CD4-positive, alpha-beta T cell (primary cell): ENCODE measurements at places on chromosomes 16 and 17.

DNA sequence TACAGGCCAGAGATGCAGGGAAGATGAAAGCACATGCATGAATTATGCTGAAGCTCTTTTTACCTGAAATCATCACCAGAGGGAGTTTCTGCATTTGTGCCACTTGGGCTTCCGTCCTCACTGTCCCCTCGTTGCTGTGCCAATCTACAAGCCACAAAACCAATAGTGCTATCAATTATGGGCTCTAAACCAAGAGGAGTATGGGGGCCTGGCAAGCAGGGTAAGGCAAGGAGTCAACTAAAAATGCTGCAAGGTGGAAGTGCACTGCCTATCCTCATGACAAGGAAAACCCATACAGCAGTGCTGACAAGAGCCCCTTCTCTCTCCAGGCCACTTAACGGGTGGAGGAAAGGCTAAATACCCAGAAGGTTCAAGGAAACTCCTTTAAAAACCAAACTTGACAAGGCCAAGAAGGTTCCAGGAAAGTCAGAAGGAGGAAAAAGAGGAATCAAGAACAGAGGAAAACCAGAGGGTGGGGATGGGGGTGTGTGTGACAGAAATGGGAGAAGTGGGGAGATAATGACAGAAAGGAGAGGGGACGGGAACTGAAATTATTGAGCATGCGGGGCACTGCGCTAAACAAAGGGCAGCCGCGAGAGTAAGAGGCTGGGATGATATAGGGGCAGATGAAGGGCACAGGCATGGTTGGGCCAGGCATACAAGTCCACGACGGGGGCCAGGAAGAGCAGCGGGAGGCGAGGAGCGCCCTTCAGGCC lies 674 bp downstream of the C17orf75 start:
- peak; percentile 66 for DNase-seq

- DNase-seq = peak; percentile 21
Measured at GRCh38 chr16:2339521-2340484, 725 bp downstream of the ABCA3 start.

DNA sequence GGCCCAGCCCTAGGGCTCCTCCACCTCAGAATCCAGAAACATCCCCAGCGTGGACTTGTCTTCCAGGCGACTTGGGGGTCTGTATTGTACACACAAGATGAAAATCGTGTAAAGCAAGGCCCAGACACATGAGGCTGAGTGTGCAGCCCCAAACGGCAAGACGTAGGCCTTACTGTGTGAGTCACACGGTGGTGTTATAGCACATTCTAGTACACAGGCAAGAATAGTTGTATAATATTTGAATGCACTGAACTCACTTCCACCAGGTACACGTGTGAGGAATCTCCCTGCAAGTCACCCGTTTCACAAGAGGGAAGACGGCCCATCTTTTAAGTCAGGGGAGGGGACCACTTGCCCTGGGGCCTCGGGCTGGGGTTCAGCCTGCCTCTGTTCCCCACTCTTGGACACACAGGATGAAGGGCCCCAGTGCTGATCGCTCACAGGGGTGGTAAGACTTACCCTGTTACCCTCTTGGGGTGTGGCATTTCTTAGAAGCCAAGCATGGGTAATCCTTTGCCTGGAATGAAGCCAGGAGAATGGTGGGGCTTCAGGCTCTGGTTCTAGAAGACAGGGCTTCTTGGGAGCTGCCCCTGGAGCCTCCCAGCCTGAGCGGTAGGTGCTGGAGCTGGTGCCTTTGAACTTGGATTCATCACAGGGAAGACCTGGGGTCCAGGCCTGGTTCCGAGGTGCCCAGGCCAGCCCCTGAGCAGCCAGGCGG lies 71.3 kb downstream of the SREBF1 start:
- no peak for DNase-seq

GRCh38 chr16:80058214-80058613 lies 457.7 kb upstream of the MAF start:
- DNase-seq = no peak

DNA sequence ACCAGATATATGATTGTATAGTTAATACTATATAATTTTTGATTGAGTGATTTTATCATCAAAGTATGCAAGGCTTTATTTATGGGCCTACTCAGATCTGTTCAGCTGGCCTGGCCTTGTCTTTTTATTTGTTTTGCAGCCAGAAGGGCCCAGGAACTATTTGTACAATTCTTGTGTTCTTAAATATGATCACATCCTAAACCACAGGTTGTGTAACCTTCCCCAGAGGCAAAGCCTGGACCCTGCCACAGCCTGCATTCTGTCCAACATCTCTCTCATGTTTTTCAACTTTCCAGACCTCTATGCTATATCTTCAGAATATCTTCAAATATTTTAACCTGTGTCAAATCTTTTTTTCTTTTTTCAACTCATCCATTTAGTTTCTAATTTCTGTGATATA lies 410.4 kb upstream of the MON1B start:
- no peak for DNase-seq

- no peak for DNase-seq
Measured at GRCh38 chr17:63827801-63828221, 348 bp upstream of the FTSJ3 start.

DNA sequence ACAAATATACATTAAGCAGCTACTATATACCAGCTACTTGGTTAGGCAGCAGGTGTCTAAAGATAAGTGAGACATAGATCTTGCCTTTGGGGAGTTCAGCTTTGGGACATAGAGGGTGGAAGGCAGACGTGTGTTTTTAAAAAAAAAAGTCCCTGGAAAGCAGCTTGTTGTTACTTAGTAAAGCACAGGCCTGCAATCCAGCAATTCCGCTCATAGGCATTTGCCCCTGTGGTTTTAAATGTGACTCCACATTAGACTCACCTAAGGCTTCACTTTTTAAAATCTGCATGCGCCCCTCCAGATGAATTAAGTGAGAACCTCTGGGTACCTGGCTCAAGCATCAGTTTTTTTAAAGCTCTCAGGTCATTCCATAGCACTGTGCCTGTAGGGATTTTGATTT lies 7.2 kb upstream of the MLYCD start:
- no peak for DNase-seq

GRCh38 chr17:63842173-63842539 lies 329 bp downstream of the SMARCD2 start:
- DNase-seq = no peak

GRCh38 chr16:55083052-55083451 lies 152.4 kb downstream of the IRX5 start:
- no peak for DNase-seq

DNA sequence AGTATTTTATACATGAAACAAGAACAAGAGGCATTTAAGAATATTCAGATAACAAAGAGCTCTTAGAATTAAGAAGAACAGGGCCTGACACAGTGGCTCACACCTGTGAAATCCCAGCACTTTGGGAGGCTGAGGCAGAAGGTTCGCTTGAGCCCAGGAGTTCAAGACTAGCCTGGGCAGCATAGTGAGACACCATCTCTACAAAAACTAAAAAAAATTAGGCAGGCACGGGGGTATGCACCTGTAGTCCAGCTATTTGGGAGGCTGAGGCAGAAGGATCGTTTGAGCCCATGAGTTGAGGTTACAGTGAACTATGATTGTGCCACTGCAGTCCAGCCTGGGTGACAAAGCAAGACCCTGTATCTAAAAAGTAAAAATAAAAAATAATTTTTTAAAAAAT lies 12.5 kb upstream of the BRIP1 start:
- no peak for DNase-seq

- no peak for DNase-seq
Measured at GRCh38 chr16:81797443-81797842, 18.4 kb downstream of the PLCG2 start.

GRCh38 chr16:88999457-89000206 lies 22.6 kb upstream of the CBFA2T3 start:
- peak; percentile 62 for DNase-seq

DNA sequence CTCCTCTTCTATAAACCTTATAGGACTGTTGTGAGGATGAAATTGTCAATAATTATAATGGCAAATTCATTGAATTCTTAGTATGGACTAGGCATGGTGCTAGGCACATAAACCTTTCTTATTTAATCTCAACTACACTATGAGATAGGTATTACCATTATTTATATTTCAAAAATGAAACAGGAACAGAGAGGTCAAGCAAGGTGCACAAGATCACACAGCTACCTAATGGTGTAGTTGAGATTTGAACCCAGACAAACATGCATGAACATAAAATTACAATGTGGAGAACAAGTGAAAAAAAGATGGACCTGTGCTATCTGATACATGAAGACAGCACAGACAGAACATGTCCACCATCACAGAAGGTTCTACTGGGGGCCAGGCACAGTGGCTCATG lies 156.7 kb downstream of the AXIN2 start:
- DNase-seq = no peak

- no peak for DNase-seq
Measured at GRCh38 chr17:81060416-81060815, 25.5 kb downstream of the BAIAP2 start.

- no peak for DNase-seq
Measured at GRCh38 chr16:17367923-17368322, 102.8 kb downstream of the XYLT1 start.

- no peak for DNase-seq
Measured at GRCh38 chr16:337975-338575, 14.4 kb downstream of the AXIN1 start.

DNA sequence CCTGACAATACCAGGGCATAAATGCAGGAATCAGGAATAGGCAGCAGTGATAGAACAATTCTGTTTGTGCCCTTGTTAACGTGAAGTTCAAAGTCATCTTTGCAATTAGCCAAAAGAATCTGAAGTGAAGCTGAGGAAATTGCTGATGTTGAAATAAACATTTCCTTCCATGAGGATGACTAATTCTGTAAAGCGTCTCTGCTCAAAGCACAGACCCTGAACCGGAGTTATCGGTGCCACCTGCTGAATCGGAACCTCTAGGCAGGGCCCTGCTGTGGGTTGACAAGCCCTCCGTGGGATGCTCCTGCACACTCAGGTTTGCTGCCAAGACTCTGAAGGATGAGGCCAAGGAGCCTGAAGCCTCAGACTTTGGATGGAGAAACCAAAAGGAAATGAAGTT lies 37.0 kb upstream of the CDH1 start:
- DNase-seq = no peak

GRCh38 chr16:68040506-68041288 lies 17.6 kb downstream of the DUS2 start:
- DNase-seq = peak; percentile 91

DNA sequence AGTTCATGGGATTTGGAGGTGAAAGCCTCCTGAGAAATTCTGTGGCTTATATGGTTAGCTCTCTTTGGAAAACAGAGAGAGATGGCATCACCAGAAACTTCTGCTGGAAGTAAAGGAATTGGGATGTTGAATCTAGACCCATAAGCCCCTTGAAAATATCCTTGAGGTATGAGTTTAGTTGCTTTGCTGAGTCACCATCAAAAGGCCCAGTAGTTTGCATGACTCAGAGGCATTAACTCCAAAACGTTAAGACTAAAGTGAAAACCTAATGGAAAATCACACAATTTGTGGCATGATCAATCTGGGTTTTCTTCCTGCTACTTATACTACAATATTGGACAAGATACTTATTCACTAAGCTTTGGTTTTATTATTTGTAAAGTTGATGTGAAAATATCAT lies 349.2 kb upstream of the SALL1 start:
- no peak for DNase-seq

- no peak for DNase-seq
Measured at GRCh38 chr17:76017481-76018339, 9.4 kb downstream of the EVPL start.

DNA sequence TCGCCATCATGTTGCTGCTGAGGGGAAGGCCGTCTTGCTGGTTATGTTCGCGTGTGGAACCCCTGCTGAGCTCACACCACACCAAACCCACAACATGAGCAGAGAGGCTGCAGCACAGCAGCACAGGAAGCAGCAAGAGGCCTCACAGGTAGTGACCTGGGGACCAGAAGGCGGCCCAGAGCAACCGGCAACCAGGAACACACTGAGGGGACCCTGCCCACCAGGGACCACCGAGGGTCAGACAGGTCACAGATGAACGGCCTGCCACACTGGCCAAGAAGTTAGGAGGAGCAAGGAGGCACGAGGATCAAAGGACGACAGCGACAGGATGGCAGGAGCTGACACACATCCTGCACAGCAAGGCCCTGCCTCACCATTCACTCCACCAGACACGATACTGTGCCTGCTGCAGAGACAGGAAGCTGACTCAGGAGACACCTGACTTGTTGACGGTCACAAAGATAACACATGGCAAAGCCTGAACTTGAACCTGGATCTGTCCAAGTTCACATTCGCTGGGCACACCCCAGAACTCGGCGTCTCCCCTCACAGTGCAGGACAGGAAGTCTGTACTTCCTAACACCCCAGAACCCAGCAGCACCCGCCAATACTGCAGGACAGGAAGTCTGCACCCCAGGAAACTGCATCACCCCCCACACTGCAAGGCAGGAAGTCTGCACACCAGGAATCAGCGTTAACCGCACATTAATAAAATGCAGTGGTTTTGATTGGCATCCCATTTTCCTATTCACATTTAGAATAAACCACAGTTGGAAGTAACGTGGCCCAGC lies 98.5 kb downstream of the ZNF778 start:
- DNase-seq = peak; percentile 89

GRCh38 chr16:89375686-89376085 lies 114.7 kb downstream of the ANKRD11 start:
- no peak for DNase-seq

DNA sequence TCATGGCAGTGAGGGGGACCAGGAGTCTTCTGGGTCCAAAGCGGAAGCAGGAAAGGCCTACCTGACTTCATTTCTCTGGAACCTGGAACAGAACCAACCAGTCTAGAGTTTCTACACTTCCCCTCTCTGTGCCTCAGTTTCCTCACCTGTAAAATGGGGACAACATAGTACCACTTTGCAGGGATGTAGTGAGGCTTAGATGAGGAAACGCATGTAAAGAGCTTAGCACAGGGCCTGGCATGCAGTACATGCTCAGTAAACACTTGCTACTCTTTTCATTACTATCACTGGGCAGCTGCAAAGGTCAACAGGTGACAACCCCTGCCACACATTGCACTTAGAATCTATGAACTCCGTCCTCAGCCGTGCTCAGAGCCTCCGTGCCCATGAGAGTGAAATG lies 24.2 kb downstream of the MYO15A start:
- DNase-seq = no peak

DNA sequence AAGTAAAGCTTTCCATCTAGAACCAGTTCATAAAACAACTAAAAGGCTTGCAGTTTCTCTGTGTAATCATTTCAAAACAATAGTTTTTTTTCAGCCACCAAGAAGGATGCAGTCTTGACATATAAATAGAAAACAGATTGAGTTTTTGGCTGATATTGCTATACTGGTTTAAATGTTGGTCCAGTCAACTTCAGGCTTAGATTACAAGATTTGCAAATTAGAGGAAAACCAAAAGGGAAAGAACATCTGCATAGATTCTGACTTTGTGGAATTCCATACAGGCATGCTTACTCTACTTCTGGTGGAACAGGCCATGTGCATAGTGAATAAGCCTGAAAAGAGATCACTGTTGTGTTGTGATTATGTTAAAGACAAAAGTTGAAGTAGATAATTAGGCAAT lies 150.3 kb downstream of the BCAS3 start:
- no peak for DNase-seq

- DNase-seq = no peak
Measured at GRCh38 chr16:2839650-2840450, 9.7 kb downstream of the ZG16B start.
